Epithelial cell of proximal tubule (primary cell): ENCODE measurements at places on chromosomes 16 and 17. TPM values are rescaled to one million over a fixed set of nuclear protein-coding genes. Genes with fewer than 3 reads are reported as not detected.

The ODAD4 gene
- 0.23 and 0.29 TPM in 2 replicates for total RNA-seq

The TBC1D26 gene
- total RNA-seq = under 0.01 TPM in 1 of 2 replicates, not detected in the other

The GJC1 gene
- total RNA-seq = 42.4 and 42.5 TPM in 2 replicates

The CDRT15 gene
- not detected in 2 replicates for total RNA-seq

DNA sequence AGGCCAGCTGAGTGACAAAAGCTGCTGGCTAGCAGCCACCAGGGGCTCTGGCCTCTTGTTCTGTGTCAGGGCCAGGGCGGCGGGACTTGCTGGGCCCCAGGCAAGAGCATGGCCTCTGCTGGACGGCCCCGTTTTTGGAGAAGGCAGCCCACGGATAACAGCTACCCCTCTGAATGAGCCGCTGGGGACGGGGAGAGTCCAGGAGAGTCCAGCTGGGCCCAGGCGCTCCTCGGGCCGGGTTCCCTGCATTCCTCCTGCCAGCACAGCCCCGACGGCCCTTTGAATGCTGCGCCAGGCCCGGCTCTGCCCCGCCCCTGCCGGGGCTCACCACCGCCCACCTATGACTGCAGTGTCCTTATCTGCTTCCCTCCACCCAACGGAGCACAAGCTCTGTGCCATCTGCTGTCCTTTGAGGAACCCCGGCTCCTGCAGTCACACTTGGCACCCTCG is 33.4 kb downstream of the SLC7A5 start:
- DNase-seq = no peak

DNA sequence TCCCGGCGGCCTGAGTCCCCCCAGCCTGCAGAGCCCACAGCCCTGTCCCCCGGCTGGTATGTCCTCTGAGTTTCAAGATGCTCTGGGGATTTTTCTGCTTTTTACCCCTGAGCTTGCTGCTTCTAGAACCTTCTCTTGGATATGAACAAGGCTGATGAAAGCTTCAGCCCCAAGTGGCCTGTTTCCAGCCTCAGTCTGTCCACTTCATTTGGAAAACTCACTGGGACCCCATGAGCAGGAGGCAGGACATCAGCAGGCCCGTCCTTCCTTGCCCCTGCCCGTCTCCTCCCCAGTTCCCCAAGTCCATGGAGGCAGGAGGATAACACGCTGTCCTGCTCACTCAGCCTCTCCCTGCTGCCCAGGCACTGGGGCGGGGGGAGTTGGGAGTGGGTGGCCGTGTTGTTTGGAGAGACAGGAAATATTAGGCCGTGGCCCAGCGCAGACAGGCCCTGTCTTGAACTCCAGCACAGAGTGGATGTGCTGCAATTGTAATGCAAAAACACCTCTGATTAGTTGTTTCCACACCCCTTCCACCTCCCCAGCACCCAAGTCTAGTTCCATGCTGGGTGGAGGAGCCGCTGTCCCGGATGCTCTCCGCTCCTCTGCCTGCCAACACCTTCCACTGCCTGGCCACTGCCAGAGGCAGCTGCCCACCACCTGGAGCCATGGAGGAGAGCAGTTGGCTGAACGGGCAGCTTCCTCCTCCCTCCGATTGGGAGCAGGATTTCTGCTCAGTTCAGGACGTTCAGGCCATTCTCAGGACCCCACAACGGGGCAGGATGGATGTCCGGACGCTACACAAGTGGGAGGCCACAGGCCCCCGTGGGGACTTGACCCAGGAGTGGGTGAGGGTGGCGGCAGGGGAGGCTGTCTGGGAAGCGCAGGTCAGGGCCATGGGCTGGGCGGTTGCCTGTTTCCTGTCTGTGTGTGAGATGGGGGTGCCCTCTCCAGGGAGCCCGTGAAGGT is 216.9 kb upstream of the GSE1 start:
- DNase-seq = no peak

DNA sequence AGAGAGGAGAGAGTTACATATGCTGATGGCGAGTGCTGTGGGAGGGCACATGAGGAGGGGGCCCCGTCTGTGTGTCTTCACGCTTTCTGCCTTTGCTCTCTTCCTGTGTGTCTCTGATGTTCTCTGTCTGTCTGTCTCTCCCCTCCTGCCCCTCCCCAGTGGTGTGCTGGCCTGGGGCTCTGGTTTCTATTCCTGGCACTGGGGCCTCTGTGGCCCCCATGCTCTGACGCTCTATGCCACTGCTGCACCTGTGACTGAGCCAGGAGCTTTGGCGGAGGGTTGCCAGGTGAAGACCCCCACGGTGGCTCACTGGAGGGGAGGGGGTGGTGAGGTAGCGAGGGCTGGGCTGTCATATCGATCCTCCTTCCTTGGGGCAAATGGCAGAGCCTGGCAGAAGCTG is 24.6 kb upstream of the BRD7 start:
- no peak for DNase-seq

- no peak for DNase-seq
These were observed 3.3 kb downstream of the ASPHD1 start for GRCh38 chr16:29903590-29903989.

- DNase-seq = no peak
These were observed 31.6 kb downstream of the MMP15 start for GRCh38 chr16:58057121-58057520.

- no peak for DNase-seq
These were observed 19.0 kb downstream of the MRPS23 start for GRCh38 chr17:57830880-57831279.

The RAB40C gene
- 9.9 and 16.6 TPM in 2 replicates for total RNA-seq

The TAT gene
- not detected in 2 replicates for total RNA-seq

DNA sequence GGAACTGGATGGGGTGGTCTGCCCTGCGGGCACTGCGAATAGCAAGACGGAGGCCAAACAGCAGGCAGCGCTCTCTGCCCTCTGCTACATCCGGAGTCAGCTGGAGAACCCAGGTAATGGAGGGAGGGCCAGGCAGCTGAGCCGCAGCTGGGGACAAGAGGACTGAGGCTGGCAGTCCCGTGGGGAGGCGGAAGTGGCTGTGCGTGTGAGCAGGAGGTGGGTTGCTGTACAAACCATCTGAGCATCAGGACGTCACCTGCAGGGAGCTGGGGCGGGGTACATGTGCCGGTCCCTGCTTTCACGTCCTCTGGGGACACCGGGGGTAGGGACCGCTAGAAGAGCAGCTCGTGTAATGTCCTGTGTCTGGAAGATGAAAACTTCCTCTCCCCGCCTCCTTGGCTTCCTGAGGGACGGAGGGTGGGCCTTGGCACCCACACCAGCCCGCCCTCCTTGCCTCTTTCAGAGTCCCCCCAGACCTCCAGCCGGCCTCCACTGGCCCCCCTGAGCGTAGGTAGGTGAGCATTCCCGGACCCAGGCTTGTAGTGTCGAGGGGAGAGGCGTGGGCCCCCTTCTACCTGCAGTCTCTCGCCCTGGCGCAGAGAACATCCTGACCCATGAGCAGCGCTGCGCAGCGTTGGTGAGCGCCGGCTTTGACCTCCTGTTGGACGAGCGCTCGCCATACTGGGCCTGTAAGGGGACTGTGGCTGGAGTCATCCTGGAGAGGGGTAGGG is 3.7 kb downstream of the ADAD2 start:
- DNase-seq = no peak

- no peak for DNase-seq
These were observed 326.8 kb downstream of the SEC14L1 start for GRCh38 chr17:77467521-77467920.

- no peak for DNase-seq
These were observed 585 bp downstream of the MLKL start for GRCh38 chr16:74700116-74700437.

GRCh38 chr17:72416054-72416675 is 295.3 kb downstream of the SOX9 start:
- DNase-seq = no peak

- DNase-seq = no peak
These were observed 699 bp upstream of the MAP1LC3B start for GRCh38 chr16:87391324-87391949.

The BAIAP3 gene
- total RNA-seq = 1.5 and 3.9 TPM in 2 replicates

- DNase-seq = no peak
These were observed 77.2 kb upstream of the HS3ST2 start for GRCh38 chr16:22736791-22737190.

DNA sequence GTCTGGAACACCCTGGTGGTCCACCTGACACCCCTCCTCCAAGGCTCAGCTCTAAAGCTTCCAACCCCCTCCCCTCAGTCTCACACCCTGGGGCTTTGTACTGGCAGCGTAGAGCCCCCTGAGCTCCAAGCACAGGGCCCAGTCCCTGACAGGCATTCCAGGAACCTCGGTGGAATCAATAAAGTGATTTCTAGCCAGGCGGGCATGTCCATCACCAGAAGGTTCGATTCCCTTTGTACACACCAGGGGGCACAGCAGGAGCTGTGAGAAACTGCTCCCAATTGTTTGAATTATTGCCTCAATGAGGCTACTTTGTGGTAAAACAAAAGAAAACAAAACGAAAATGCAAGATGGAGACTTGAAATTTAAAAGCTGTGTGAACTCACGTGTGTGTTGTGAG is 51.8 kb downstream of the SMPD3 start:
- no peak for DNase-seq

The HSF5 gene
- total RNA-seq = 0.22 and 0.29 TPM in 2 replicates

- no peak for DNase-seq
These were observed 6.2 kb downstream of the PHOSPHO1 start for GRCh38 chr17:49224198-49224996.

- no peak for DNase-seq
These were observed 34.6 kb upstream of the ALDH3A2 start for GRCh38 chr17:19613979-19614378.

DNA sequence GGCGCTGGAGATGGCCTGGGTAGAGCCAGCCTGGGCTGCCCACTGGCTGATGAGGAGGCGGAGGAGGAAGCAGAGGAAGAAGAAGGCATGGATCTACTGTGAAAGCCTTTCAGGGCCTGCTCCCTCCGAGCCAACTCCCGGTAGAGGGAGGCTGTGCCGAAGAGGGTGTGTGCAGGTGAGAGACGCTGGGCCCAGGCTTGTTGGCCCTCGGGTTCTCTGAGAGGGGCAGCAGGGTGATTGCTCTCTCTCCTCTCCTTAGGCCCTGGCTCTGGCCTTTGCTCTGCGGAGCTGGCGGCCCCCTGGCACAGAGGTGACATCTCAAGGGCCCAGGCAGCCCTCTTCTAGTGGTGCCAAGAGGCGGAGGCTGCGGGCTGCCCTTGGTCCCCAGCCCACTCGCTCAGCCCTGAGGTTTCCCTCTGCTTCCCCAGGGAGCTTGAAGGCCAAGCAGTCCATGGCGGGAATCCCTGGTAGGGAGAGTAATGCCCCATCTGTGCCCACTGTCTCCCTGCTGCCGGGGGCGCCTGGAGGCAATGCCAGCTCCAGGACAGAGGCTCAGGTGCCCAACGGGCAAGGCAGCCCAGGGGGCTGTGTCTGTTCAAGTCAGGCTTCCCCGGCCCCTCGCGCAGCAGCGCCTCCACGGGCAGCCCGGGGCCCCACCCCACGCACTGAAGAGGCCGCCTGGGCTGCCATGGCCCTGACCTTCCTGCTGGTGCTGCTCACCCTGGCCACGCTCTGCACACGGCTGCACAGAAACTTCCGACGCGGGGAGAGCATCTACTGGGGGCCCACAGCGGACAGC is 3.6 kb downstream of the TP53I13 start:
- DNase-seq = no peak

- DNase-seq = no peak
These were observed 19.6 kb upstream of the CPNE2 start for GRCh38 chr16:57072616-57073275.

DNA sequence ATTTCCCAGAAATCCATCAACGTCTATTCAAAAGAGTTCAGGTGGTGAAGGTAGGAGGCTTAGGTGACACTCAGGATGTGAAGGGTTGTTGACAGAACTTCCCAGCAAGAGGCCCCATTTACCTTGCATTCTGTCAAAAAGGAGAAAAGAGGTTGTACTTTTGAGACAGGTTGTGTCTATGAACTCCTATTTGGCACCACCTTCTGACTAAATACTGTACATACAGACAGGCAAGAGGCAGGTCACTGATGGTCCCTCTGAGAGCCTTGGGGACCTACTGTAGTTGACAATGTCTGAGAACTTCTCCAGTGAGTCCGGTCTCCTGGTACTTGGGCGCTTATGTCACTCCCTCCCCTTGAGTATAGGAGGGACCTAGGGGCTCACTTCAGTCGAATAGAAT is 479.3 kb upstream of the ZFHX3 start:
- no peak for DNase-seq

- DNase-seq = no peak
These were observed 166.8 kb downstream of the MAP2K6 start for GRCh38 chr17:69581061-69581961.

DNA sequence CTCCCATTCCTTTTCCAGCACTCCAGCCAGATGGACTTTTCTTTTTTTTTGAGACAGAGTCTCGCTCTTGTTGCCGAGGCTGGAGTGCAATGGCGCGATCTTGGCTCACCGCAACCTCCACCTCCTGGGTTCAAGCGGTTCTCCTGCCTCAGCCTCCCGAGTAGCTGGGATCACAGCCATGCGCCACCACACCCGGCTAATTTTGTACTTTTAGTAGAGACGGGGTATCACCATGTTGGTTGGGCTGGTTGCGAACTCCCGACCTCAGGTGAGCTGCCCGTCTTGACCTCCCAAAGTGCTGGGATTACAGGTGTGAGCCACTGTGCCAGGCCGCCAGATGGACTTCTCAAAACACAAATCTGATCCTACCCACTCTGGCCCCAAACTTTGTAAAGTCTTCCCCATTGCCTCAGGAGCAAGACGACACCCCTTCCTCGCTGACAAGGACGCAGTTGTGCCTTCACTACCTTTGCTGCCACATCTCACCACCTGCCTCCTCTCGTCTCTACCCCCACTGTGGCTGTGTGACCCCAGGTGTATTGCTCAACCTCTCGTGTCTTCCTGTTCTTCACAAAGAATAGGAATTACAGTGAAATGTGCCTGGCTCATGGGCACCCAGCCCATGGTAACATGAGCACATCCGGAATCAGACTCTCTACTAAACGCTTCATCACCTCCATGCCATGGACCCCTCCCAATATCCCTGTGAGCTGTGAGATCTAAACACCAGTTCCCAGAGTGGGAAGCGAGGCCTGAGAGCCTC is 3.7 kb upstream of the BANP start:
- DNase-seq = no peak

DNA sequence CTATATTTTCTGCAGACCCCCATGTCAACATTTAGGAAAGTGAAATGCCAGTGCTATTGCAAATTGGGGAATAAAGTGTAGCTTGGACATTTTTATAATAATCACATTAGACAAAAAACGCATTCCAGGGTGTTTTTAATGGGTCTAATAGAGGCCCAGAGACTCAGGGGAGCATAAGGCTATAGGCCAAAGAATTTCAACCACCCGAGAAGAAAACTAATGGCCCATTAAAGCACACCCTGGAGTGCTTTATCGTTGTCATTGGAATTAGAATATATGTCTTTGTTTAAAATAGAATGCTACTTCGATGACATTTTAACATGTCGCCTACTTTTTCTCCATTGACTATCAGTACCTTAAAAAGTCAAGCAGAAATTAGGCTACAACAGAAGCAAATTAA is 414.1 kb upstream of the CDH8 start:
- no peak for DNase-seq

The SEPTIN12 gene
- not detected in 2 replicates for total RNA-seq

- no peak for DNase-seq
These were observed 5.0 kb downstream of the FADS6 start for GRCh38 chr17:74888469-74888868.

The CACNG3 gene
- not detected in 2 replicates for total RNA-seq

GRCh38 chr16:87062569-87063442 is 254.4 kb downstream of the C16orf95 start:
- DNase-seq = peak; percentile 4

GRCh38 chr17:6551869-6552531 is 4.4 kb downstream of the PITPNM3 start:
- DNase-seq = no peak

The SERPINF2 gene
- 0.07 and 0.92 TPM in 2 replicates for total RNA-seq

The IGFBP4 gene
- total RNA-seq = 57.6 and 67.7 TPM in 2 replicates
